ENCODE measurements at places on chromosomes 16 and 17.
A peak's percentile ranks its signal among the peaks of the same experiment; 100 is the strongest.

GRCh38 chr17:852349-852748 is 70.2 kb downstream of the MRM3 start:
- no peak for DNase-seq

GRCh38 chr17:66934040-66934439 is 30.5 kb upstream of the CACNG4 start:
- DNase-seq = no peak

GRCh38 chr16:11046382-11046931 is 102.1 kb downstream of the CLEC16A start:
- no peak for DNase-seq

DNA sequence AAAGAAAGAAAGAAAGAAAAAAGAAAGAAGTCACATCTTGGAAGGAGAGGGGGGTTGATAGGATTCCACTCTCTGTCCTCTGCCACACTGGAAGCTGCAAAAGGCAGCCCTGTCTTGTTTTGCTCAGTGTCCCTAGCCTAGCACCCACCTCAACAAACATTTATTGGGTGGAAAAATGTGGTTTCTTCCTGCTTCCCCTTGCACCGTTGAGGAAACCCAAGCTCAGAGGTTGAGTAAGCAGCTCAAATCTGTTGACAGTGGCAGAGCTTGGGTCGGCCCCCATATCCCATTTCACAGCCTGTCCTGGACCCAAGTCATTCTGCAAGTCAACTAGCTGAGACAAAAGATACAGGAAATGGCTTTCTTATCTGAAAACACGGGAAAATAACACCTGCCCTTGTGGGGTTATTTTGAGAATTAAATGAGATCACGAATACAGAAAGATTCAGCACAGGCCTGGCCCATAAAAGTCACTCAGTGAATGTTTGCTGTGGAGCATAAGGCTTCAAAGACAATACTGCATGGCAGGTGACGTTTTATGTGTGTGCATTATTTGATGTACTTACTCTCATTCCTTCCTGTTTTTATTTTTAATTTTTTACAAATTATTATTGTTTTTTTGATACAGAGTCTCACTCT is 63.6 kb downstream of the SCNN1B start:
- no peak for DNase-seq

- DNase-seq = no peak
Measured at GRCh38 chr17:48100160-48100559, 1.1 kb downstream of the CBX1 start.

- no peak for DNase-seq
Measured at GRCh38 chr17:32100971-32101631, 41.2 kb upstream of the RHOT1 start.

- DNase-seq = no peak
Measured at GRCh38 chr16:66575060-66575459, 4.2 kb upstream of the CMTM2 start.

GRCh38 chr17:45123930-45124796 is 8.2 kb downstream of the PLCD3 start:
- no peak for DNase-seq

DNA sequence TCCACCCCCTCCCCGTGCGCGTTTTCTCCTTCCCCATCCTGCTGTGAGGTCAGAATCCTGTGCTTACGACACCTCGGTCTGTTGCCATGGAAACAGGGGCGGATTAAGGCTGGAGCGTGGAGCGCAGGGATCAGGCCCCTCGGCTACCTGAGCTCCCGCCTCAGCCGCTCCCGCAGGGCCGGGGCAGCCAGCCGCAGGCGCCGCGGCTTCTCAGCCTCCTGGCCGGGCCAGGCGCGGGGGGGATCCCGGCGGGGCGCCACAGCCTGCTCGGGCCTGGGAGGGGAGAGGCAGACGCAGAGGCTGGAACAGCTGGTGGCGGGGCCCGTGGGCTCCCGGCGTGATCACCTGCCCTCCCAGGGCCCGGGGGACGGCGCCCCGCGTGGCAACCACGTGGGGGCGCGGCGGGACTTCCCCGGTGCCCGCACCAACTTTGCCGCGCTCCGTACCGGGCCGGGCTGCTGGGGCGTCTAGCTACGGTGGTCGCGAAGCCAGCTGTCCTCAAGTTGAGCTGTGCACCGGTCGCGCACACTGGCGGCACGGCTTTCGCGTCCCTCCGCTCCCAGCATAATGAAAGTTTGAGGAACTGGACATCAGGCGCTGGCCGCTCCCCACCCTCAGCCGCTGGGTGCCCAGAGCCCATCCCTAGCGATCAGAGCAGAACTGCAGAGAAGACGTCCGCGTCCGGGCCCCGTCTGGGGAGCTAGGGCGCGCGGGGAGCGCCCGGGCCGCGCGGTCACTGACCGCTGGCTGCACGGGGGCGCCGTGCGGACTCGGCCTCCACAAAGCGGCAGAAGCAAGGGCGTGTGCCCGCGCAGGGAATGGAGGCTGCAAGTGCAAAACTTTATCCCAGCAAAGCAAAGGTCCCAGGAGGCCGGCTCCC is 1.2 kb downstream of the RTN4RL1 start:
- no peak for DNase-seq

GRCh38 chr16:81004646-81005353 is 1.9 kb downstream of the CMC2 start:
- peak; percentile 5 for DNase-seq

- DNase-seq = no peak
Measured at GRCh38 chr16:49652456-49653172, 203.3 kb downstream of the ZNF423 start.

DNA sequence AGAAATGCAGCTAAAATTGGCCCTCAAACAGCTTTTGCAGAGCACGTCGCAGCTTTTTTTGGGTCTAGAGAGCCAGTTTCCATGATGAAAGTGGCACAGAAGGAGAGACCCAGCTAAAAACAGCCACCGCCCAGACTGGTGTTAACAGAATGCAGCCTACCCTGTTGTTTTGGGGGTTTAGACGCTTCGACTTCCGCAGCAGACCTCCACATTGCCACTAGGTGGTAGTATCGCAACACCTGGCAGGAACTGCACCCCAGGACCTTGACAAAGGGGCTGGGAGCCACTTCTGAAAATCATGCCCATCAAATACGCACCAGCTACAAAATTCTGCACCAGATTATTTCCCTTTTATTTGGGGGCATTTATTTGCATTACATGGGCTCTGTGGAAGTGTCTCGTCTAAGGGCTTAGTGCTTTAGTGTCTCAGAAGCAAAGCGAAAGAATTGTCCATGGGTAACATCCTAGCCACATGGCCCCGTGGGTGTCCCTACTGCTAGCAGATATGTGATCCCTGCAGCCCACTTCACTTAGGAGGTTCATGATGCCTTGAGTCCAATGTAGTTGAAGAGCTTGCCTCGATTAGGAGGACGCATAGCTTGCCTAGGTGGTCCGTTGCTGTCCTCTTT is 167.1 kb downstream of the HAPSTR1 start:
- no peak for DNase-seq

- DNase-seq = no peak
Measured at GRCh38 chr17:57902800-57903759, 52.1 kb downstream of the CUEDC1 start.

GRCh38 chr16:85507342-85507741 is 105.8 kb upstream of the GSE1 start:
- no peak for DNase-seq

DNA sequence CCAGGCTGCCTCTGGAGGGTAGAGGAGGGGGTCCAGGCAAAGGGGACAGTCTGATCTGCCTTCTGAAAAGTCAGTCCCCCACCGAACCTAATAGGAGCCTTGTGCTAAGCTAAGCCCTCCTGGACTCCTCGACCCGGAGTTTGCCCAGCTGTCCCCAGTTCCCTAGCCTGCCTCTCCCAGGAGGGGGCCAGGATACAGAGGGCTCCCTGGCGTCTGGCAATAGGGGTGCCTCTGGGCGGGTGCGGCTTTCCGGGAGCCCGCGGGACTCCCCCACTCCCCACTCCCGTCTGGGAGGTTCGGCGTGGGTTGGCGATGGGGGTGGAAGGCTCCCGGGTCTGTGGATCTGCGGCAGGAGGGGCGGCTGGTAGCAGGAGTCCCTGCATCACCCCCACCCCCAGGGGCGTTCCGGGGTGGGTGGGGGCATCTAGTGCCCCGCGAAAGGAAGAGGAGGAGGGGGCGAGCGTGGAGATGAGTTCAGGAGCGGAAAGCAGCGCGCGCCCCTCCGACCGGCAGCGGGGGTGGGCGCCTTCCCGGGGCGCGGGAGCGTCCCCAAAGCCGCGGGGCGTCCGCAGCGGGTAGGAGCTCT is 1.2 kb downstream of the GSG1L start:
- DNase-seq = no peak

DNA sequence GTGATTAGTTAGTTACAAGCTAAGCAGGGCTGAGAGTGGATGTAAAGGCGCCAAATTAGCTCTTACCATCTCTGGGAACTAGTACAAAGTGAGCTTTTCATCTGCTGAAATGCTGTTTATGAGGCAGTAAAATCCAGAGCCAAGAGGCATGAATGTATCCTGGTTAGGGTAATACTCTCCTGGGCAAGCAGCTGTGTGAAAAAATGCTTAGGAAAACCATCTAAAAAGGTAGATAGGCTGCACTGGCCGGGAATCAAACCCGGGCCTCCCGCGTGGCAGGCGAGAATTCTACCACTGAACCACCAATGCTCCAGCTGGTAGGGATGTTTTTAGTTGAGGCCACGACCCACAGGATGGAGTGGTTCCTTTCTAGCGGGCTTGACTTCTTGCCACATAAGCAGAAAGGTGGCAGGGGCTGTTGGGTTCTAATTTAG is 23.0 kb downstream of the VAC14 start:
- no peak for DNase-seq
